ENCODE measurements at places on chromosomes 7 and 10.

DNA sequence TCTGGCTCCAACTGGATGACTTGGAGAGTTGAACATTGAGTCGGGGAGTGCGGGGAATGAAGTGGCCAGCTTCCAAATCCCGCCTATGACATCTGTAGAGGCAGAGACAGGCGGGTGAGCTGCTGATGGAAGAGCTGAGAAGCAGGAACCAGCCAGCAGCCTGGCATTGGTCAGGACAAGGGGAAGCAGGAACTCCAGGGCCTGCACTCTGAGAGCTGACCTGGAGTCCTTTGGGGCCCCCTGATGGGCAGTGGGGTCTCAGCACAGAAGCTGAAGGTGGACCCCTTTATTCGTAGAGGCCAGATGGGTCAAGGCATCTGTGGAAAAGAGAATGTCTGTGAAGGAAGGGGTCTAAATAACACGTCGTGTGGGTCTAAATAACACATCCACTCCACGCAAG lies 57.0 kb downstream of the SEC61G start:
- DNase-seq, result no peak

DNA sequence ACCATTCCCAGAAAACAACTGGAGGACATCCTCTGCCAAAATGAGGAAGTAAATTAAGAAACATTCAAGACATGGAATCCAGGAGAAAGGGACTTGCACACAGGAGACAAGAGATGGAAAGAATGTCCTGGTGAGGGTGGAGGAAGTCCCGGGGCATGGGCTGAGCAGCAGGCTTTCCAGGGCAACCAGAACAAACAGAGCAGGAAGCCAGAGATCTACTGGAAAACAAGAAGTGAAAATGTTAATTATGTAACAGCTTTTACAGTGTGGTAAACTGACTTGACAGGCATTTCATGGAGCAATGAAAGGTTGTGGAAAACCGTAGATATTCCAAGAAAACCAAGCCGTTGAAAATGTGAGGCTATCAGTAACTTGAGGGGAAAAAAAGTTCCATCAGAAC lies 55.2 kb upstream of the ZNF746 start:
- DNase-seq, result no peak

- no peak for DNase-seq
Observed at GRCh38 chr7:155183655-155184054, 113.5 kb downstream of the HTR5A start.

DNA sequence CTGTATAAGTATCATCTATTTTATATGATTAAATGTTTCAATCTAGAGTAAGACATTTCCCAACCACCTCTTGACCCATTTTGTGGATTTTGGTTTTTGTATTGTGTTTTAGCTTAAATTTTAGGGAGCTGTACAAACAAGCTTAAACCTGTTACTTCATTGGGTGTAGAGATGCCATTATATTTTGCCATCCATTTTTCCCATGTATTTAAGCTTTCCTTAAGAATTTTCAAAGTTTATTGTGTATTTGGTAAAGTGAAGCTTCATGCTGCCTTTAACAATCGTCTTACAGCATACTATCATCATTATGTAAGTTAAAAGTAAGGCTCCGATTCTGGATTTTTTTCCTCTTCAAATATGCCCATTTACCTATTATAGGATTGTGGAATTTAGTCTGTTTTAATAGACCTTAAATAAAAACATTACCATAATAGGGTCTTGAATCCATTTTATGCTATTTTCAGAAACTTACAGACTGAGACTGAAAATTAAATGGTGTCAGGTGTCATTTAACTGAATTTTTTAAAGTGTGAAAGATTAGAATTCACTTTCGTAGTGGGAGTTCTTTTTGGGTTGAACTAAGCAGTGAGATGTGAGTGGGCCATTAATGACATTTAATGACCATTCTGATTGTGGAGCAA lies 2.2 kb downstream of the KMT2E start:
- DNase-seq, result no peak

DNA sequence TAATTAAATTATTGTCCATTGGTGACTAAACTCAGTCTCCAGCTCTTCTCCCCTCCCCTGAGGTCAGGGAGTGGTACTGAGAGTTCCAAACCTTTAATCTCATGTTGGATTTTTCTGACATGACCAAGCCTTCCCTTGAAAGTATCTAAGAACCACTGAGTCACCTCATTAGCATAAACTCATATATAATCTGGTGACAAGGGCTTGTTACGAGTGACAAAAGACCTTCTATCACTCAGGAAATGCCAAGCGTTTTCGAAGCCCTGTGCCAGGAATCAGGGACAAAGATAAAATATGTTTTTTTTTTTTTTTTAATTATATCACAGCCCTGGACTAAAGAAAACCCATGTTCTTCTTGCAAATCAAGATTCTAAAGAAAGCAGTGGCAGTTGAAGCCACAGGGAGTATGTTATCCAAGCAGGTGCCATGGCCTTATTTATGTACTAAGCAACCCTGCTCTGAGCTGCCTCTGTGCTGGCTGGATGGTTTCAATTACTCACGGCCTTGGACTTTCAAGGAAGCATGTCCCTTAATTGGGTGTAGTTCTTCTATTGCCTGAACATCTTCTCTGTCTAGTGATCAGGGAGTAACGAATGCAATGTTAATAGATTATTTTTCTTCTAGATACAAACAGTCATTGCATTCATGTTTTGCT lies 169.0 kb upstream of the PRKCQ start:
- DNase-seq, result no peak

DNA sequence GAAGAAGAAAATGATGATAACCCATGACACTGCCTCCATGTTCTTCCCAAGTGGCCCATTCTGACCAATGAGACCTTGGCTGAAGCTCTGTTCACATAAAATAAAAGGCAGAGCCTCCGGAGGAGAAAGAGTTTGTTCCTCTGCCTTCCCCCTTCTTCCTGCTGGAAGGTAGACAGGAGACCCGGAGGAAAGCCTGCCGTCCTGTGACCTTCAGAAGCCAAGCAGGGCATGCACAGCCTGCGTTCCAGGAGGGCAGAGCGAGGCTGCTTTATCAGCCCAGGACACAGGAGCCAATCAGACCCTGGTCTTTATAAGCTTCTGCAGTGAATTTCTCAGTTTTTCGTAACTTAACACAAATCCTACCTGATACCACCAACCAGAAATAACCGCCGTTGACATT lies 8.6 kb upstream of the GRID1 start:
- no peak for DNase-seq

DNA sequence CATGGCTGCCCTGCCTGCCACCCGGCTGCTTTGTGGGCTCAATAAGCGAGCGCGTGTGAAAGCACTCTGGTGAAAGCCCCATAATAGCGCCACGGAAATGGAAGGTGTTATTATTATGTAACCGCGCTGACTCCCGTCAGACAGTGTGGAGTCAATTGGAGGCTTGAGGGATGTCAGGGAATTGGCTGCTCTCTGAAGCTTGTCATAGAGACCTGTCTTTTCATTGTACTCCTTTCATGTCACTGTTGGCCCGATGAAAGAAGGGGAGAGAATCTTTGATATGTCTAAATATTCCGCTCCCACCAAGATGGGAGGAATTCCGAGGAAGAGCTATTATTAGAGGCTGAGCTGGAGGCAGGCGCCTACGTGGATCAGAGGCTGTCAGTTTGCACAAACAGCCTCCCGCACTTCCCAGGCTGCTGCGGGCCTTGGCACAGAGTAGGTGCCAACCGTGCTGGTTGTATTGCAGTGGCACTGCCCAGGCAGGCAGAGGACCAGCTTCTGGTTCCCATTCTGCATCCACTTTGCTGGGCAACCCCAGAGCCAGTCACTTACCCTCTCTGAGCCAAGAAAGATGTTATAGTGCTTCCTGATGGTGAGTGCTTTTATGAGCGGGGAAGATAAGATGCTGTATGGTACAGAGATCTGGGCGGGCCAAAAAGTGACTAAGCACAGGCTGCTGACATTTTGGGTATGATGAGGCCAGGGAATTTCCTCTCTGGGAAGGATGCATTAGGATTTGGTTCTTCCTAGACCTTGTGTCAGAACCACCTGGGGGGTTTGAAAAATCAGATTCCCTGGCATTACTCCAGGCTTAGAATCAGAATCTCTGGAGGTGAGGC lies 151.4 kb downstream of the RPS24 start:
- no peak for DNase-seq

GRCh38 chr10:61316676-61317265 lies 136.4 kb downstream of the TMEM26 start:
- no peak for DNase-seq

- no peak for DNase-seq
Observed at GRCh38 chr10:3835770-3836169, 50.8 kb upstream of the KLF6 start.

DNA sequence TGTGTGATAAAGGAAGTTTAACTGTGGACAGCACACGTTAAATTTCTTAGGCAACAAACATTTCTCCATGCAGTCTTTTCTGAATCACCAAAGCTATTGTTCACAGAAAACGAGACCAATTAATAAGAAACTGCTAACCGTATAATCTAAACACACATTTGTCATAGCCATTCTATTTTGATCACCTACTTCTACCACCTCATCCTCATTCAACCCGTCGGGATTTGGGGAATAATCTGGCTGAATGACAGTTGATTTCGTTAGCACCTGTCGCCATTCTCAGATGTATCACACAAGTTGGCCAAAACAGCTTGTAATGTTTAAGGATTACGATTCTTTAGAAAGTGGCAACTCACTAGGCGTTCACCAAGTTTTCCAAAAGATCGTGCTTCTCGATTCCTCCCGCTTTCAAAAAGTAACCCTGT lies 1.2 kb downstream of the EZH2 start:
- DNase-seq, result no peak

DNA sequence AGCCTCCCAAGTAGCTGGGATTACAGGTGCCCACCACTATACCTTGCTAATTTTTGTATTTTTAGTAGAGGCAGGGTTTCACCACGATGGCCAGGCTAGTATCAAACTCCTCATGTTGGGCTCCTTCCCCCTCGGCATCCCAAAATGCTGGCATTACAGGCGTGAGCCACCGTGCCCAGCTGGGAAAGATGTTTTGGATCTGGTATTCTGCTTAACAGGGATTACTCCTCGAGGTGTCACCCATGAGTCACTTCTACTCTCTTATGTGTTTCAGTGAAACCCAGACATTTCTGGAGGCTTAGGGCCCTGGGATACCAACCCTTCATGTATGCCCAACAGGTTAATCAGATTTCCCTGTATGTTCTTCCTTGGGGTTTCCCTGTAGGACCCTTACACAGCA lies 11.8 kb upstream of the OPN4 start:
- no peak for DNase-seq

DNA sequence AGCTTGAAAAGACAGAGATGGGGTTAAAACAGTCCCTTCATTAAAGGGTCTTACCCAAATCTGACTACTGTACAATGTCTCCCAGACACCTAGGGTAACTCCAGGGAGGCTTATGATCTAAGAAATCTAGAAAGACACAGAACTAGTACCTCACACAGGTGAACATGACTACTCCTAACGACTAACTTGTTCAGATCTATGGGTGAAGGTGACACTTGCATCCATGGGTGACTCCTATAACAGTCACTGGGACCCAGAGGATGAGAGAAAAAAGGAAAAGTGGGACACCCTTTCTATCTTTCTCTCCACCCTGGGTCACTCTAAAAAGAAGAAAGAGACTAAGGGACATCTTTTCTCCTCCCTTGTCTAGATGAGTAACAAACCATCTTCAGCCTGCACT lies 19.2 kb downstream of the AKR1C8 start:
- DNase-seq, result no peak

GRCh38 chr10:92848441-92849233 lies at the start of gene EXOC6:
Gene EXOC6 (plus strand): TSS chr10:92848520. CDS start chr10:92848534, 14 bp downstream.
- DNase-seq, result peak; percentile 75

- DNase-seq, result no peak
Observed at GRCh38 chr7:499853-500485, 19.7 kb downstream of the PDGFA start.

- DNase-seq, result no peak
Observed at GRCh38 chr10:77289027-77289501, 348.5 kb downstream of the KCNMA1 start.

- no peak for DNase-seq
Observed at GRCh38 chr7:151648429-151648828, 128.7 kb upstream of the RHEB start.

- no peak for DNase-seq
Observed at GRCh38 chr10:76352300-76352699, 920.9 kb downstream of the LRMDA start.

GRCh38 chr7:51311166-51311565 lies 5.4 kb downstream of the COBL start:
- no peak for DNase-seq

- DNase-seq, result peak; percentile 50
Observed at GRCh38 chr10:97016728-97017473, 168.9 kb downstream of the SLIT1 start.

DNA sequence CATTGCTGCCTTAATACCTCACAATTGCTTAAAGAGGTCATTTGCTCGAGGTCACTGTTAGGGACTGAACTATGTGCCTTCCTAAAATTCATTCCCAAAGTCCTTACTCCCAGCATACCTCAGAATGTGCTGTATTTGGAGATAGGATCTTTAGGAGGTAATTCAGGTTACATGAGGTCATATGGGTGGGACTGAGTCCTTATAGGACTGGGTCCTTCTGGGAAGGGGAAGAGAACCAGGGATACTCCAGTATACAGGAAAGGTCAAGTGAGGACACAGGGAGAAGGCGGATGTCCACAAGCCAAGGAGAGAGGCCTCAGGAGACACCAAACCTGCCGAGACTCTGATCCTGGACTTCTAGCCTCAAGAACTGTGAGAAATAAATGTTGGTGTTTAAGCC lies 253.3 kb downstream of the PRPF18 start:
- no peak for DNase-seq

DNA sequence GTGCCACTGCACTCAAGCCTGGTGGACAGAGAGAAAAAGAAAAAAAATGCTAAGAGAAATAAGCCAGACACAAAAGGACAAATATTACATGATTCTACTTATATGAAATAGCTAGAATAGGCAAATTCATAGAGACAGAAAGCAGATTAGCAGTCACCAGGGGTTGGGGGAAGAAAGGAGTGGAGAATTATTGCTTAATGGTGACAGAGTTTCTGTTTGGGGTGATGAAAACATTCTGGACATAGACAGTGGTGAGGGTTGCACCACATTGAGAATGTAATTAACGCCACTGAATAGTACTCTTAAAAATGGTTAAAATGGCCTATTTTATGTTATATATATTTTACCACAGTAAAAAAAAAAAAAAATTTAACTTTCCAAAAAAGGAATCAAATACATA lies 6.4 kb upstream of the NT5C2 start:
- DNase-seq, result no peak

DNA sequence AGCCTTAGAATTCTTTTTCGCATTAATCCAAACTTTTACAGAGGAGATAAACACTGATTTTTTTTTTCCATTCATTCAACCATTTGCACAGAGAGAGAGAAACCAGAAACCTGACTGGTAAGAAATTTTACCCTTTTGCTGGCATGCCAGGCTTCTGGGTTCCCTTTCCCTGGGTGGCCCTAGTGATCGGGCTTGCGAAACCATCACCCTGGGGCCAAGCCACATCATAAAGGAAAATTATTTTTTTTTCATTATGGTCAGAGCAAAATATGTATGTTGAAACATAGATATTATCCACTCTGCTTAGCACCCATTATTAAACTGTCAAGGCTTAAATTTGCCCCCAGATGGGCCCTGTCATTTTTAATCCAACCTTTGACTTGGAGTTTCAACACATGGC lies 55.4 kb upstream of the INHBA start:
- no peak for DNase-seq

Data from stimulated activated CD8-positive, alpha-beta memory T cell treated with anti-CD3 and anti-CD28 coated beads, Interleukin-15, amount 100 ng/mL, for 48 hours (primary cell).